ENCODE measurements at places on chromosomes 16 and 17.

DNA sequence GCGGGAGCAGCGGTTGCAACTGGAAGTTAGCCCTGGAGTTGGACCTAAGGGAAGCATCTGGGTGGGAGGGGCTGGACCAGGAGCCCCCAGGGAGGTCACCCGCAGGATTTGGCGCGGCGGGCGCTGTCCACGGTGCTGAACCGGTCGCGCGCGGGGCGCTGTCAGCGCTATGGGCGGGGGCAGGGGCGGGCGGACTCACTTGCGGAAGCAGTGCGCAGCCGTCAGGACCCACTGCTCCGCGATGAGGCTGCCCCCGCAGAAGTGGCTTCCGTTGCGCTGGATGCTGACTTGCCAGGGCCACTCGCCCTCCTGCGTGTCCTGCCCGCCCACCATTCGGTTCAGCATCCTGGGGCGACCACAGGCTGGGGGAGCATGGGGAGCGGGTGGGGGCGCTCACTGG, 4.5 kb downstream of the PRSS27 start:
- DNase-seq: peak; percentile 68

- DNase-seq: no peak
Observed at GRCh38 chr17:27354051-27354490, 60.2 kb downstream of the WSB1 start.

DNA sequence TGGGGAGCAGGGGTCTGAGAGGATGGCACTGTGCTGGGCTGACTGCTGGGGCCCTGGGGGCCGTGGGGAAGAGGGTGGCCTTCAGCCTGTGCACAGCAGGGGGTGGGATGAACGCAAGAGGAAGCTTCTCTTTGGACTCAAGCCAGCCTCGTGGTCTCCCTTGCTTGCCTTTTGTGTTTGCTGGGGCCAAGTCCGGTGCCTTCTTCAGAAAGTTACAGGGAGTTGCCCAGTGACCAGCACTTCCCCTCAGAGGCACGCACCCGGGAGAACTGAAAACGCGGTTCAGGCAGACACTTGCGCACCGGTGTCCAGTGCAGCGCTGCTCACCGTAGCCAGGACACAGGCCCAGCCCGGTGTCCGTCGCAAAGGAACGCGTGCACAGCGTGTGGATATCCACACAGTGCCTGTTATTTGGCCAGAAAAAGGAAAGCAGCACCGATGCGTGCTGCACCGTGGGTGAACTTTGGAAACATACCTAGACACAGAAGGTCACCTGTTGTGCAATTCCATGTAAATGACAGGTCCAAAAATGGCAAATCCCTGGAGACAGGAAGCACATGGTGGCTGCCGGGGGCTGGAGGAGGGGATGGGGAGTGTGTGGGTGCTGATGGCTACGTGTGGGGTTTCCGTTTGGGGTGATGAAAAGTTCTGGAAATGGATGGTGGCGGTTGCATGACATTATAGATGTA, 29.4 kb upstream of the NUDT16L1 start:
- DNase-seq: no peak

GRCh38 chr16:41439-42068, 11.9 kb downstream of the POLR3K start:
- DNase-seq: no peak

GRCh38 chr17:34570506-34570905, 8.9 kb upstream of the TMEM132E start:
- no peak for DNase-seq

DNA sequence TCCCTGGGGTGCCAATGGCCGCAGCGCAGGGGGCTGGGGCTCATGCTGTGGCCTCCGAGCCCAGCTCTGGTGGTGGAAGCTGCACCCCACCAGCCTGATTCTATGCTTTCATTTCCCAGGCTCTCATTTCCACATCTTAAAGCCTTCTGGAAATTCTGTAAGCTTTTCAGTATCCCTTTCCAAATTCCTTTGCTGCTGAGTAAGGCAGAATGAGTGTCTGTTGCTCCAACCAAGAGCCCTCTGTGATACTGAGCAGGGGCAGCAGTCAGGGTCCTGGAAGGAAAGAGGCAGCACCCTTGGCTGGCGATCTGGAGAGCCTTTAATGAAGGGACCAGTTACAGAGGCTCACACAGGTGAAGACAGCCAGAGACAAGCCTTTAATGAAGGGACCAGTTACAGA, 79.5 kb upstream of the FOXF1 start:
- DNase-seq: no peak

- DNase-seq: no peak
Observed at GRCh38 chr16:30355954-30356308, 823 bp upstream of the CD2BP2 start.

DNA sequence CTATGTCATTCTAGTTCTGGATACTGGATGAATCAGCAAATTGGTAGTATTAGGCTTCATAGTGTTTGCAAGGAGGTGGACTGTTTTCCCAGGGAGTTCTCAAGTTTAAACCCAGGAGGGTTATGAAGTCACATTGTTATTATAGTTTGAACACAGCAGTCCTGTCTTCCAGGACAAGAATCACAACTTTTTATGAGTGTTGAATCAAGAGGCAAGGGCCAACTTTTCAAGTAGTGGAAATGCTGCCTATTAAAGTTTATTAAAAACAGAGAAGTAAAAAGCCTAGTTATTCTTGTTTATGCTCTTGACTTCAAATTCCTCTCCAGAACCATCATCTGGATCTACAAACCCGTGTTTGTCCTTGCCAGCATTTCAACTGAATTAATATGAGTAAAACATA, 86.3 kb upstream of the GOT2 start:
- no peak for DNase-seq

DNA sequence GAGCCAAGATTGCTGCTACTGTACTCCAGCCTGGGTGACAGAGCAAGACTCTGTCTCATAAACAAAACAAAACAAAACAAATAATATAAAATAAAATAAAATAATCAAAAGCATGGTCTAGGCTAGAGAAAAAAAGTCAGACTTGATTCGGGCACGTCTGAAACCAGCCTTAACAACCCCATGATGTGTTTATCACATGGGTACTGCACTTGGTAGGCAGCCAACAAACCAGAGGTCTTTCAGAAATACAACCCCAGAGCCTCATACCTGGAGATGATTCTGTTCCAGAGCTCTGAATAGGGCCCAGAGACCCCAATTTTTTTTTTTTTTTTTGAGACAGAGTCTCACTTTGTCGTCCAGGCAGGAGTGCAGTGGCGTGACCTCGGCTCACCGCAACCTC, 9.6 kb upstream of the HAPSTR1 start:
- DNase-seq: no peak

DNA sequence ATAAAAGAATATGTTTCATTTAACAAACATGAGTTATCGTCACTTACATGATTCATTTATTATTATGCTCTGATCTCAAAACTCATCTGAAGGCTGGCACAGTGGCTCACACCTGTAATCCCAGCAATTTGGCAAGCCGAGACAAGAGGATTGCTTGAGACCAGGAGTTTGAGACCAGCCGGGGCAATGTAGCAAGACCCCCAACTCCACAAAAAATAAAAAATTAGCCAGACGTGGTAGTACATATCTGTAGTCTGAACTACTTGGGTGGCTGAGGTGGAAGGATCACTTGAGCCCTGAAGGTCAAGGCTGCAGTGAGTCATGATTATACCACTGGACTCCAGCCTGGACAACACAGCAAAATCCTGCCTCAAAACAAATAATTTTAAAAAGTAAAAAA, 16.0 kb downstream of the APPBP2 start:
- no peak for DNase-seq

DNA sequence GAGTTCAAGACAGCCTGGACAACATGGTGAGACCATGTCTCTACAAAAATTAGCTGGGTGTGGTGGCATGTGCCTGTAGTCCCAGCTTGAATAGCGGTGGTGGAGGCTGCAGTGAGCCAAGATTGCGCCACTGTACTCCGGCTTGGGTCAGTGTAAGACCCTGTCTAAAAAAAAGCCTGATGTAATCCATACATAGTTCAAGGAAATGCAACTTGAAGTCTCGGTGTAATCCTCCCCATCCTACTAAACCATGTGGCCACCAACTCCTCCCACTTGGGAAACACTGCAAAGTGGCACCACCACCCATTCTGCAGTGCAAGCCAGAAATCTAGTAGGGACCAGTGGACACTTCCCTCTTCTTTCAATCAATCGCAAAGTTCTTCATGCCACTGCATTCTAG, 5.4 kb upstream of the KPNB1 start:
- DNase-seq: no peak

DNA sequence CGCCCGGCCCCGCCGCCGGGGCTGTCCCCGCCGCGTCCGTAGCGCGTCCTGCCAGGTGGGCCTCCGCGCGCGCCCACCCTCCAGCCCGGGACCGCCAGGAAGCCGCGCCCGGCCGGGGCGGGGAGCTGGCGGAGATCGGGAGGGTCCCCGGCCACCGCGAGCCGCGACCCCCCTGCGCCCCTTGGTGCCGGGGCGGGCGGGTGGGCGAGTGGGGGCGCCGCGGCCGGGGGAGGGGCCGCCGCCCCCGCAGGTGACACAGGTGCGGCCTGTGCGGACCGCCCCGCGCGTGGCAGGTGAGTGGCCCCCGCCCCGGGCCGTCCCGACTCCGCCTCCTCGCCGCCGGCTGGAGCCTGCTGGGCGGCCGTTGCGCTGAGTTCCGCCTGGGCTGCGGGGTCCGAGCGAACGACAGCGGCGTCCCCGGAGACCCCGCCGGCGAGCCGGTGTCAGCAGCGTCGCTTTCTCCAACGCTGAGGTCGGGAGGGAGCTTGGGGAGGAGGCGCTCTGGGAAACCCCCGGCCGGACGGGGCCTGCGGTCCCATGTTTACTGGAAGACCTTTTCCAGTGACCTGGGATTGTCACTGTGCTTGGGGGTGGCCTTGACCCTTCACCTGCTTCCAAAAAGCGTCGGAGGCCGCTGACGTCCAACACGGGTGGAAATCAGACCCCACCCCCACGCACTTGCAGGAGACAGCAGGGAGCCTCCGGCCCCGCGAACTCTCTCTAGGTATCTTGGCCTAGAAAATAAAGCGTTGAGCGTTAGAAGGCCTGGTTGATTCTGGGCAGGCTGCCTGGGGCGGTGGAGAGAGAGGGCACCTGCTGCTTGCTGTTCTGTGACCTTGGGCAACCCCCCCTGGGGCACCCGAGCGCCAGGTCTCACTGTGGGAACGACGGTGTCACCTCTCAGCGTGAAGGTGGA, 542 bp downstream of the KLHL36 start:
- no peak for DNase-seq

GRCh38 chr16:19808061-19808641, 76.5 kb downstream of the GPRC5B start:
- DNase-seq: no peak

GRCh38 chr17:80968602-80969029, 23.0 kb upstream of the CHMP6 start:
- no peak for DNase-seq

DNA sequence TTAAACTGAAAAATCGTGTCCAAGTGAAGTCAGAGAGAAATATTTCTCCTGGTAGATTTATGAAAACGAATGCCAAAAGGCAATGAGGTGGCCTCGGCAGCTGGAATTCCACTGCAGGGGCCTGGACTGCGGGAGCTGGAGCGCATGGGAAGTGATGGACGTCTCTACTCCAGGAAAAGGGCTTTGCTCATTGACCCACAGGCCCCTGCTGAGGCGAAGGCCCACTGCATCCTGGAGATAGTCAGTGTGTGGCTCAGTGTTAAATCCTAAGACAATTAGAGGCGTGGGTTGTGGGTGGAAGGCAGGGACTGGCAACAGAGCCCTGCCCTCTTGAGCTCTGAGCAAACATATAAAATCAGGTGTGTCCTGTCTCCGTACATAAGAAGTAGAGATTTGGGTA, 191.4 kb downstream of the SLC39A11 start:
- DNase-seq: no peak

DNA sequence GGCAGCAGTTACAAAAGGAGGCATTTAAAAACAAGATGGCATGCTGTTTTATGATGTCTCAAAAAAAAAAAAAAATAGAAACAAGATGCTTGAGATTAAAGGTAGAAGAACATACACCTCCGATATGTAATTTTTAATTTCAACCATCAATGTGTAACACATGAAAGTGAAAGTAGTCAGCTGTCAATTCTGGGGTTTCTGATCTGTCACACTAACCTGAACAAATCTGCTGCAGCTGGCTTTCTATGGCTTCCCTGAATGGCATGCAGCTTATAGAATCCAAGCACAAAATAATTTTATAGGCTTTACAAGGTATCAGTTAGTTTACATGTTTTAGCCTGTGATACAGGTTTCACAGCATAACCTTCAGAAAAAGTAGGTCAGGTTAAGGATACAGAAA, 13.5 kb downstream of the GLYR1 start:
- DNase-seq: no peak

Data from stimulated activated CD4-positive, alpha-beta T cell treated with anti-CD3 and anti-CD28 coated beads, Interleukin-12 subunit alpha, Interleukin-12 subunit beta, amount 100 ng/mL, for 48 hours (primary cell).